Mesothelial cell of epicardium (in vitro differentiated cells): ENCODE measurements at places on chromosomes 11 and 22.

GRCh38 chr11:117796872-117797529, at the start of gene DSCAML1:
Gene DSCAML1 (minus strand): TSS chr11:117797216. CDS start chr11:117797079, 137 bp downstream.
- DNase-seq, result no peak

- DNase-seq, result no peak
Measured at GRCh38 chr11:60840470-60841430, 1.2 kb upstream of the CCDC86 start.

- no peak for DNase-seq
Measured at GRCh38 chr22:50027639-50028537, 15.3 kb upstream of the IL17REL start.

- no peak for DNase-seq
Measured at GRCh38 chr22:16831257-16831656, 6.0 kb upstream of the XKR3 start.

DNA sequence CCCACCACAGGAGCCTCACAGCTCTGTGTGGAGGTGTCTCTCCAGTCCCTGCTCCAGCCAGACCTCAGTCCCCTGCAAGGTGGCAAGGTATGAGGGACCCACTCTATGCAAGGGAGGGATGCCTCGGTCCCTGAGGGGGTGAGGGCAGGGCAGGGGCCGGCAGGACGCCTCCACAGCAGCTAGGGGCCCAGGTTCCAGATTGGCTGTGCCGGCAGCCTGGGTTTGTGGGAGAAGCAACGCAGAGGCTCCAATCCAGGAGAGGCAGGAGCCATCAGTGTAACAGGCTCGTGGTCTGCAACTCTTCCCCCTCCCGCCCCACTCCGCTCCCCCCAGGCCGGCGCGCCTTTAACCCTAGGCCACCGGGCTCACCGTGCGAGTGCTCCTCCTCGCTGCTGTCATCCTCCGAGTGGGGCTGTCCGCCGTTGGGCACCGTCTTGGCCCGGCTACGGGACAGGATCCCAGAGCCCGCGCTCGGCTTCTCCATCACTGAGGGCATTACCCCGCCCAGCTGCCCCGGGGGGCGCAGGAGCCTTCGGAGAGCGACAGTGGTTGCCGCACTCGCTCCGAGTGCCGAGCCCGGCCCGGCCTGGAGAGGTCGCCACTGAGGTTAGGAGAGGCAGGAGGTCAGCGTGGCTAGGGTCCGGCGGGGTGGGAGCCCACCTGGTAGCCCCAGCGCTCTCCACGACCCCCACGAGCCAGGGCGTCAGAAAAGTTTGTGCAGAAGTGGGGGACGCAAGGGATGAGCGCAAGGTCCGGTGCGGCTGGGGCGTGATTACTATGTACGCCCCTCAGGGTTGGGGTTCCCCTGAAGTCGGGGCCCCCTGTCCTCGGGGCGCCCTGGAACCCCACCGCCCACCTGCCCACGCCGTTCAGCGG, 765 bp downstream of the RCOR2 start:
- no peak for DNase-seq

- DNase-seq, result no peak
Measured at GRCh38 chr22:21621025-21621424, 8.8 kb downstream of the YDJC start.

GRCh38 chr11:1218788-1219445, 3.9 kb upstream of the MUC5B start:
- DNase-seq, result no peak

- DNase-seq, result no peak
Measured at GRCh38 chr11:61009392-61010275, 38.2 kb downstream of the CD6 start.

DNA sequence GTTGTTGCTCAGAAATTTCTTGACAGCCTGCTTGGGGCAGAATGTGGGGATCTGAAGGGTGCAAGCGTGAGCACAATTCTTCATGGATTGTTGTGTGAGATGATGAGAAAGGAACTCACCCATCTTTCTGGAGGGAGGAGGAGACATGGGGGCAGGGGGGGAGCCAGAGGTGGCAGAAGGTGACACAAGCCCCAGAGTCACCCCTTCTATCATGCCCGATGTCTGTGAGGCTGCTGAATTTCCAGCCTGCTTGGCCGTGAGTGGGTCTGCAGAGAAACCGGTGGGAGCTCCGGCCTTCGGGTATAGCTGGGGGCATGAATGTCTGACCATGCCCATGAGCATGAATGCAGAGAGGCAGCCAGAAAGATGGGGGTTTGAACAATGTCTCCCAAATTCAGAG, 870.7 kb downstream of the TBC1D22A start:
- no peak for DNase-seq
